ENCODE measurements at places on chromosomes 7 and 10.

- H3K36me3 ChIP-seq = no peaks in the 10 kb centered on the region
- no peak for DNase-seq
- H3K27ac ChIP-seq = no peak overlapping the region
- peaks cover 8% of the 10 kb centered on the region for H3K27me3 ChIP-seq
- no peak overlapping the region for H3K4me3 ChIP-seq
- H3K4me1 ChIP-seq = no peaks in the 10 kb centered on the region
These were observed 97.6 kb downstream of the SEM1 start for GRCh38 chr7:96612034-96612433.

GRCh38 chr7:133358708-133359107 lies 105.8 kb downstream of the EXOC4 start:
- peaks cover 25% of the 10 kb centered on the region for H3K36me3 ChIP-seq
- H3K27me3 ChIP-seq = no peaks in the 10 kb centered on the region
- no peak overlapping the region for H3K4me3 ChIP-seq
- H3K4me1 ChIP-seq = peaks cover 6% of the 10 kb centered on the region
- DNase-seq = no peak

DNA sequence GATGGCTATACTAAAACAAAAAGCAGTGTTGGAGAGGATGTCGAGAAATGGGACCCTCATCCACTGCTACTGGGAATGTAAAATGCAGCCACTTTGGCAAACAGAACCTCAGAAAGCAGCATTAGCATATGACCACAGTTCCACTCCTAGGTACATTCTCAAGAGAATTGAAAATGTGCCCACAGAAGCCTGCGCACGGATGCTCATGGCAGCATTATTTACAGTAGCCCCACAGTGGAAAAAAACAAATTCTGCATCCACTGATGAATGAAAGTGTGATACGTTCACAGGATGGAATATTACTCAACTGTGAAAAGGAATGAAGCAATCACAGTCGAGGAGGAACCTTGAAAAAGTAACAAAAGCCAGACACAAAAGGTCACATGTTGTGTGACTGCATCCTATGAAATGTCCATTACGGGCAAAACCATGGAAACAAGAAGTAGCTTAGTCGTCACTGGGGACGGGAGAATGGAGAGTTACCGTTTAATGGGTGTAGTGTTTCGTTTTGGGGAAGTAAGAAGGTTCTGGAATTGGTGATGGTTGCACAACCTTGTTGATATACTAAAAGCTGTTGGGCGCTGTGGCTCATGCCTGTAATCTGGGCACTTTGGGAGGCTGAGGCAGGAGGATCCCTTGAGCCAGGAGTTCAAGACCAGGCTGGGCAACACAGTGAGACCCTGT lies 2.5 kb upstream of the UPK3B start:
- H3K4me1 ChIP-seq = no peaks in the 10 kb centered on the region
- no peak overlapping the region for H3K27ac ChIP-seq
- DNase-seq = no peak
- H3K4me3 ChIP-seq = no peak overlapping the region
- H3K27me3 ChIP-seq = no peaks in the 10 kb centered on the region

DNA sequence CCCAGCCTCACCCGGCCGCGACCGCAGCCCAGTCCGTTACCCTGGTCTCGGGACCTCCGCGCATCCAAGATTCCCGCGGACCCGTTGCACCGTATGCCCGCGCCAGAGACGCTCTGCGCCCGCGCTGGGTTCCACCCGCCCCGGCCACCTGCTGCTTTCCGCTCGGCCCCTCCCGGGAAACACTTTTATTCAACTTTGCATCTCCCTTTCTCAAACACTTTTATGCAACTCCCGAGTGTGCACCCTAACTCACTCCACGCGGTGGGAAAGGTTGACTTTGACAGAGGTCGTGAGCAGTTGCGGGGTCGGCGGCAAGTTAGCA lies at the start of gene ODAD2:
ODAD2 (minus strand) TSS at position 126 of the 322 bp plus-strand sequence. CDS start 3,937 bp downstream, outside the sequence.
- H3K4me1 ChIP-seq = peaks cover 10% of the 10 kb centered on the region
- peak within 1 kb of the TSS; percentile 7 for H3K27ac ChIP-seq
- H3K36me3 ChIP-seq = no peaks in the 10 kb centered on the region
- H3K4me3 ChIP-seq = peak within 1 kb of the TSS; percentile 72
- peaks cover 34% of the 10 kb centered on the region for H3K27me3 ChIP-seq

DNA sequence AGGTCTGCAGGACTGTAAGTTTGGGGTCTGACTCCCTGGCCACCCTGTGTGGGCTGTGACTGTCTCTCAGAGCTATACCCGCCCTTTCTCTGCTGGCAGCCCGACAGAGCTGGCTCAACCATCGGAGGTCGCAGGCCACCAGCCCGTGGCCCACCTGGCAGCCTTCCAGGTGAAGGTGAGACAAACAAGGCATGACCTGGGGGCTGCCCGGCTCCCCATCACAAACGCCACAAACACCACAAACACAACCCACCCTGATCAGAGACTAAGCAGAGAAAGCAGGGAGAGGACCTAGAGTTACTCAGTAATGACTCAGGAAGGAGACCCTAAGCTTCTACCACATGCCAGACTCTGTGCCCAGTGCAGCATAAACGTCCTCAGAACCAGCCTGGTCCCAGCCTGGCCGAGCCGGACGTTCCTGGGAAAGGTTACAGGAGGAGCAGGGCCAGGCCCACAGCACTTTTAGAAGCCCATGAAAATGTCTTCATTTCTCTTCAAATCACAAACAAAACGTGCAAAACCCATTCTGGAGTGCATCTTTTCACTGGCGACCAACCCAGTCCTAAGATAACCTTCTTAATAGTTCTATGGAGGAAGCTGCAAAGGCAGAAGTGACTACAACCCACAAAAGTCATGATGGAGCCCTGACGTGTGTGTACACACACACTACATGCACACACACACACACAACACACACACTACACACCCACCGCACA lies 66.8 kb downstream of the MKI67 start:
- no peak overlapping the region for H3K27ac ChIP-seq
- H3K36me3 ChIP-seq = peaks cover 42% of the 10 kb centered on the region
- peaks cover 41% of the 10 kb centered on the region for H3K4me1 ChIP-seq
- H3K4me3 ChIP-seq = no peak overlapping the region
- DNase-seq = no peak
- no peaks in the 10 kb centered on the region for H3K27me3 ChIP-seq

DNA sequence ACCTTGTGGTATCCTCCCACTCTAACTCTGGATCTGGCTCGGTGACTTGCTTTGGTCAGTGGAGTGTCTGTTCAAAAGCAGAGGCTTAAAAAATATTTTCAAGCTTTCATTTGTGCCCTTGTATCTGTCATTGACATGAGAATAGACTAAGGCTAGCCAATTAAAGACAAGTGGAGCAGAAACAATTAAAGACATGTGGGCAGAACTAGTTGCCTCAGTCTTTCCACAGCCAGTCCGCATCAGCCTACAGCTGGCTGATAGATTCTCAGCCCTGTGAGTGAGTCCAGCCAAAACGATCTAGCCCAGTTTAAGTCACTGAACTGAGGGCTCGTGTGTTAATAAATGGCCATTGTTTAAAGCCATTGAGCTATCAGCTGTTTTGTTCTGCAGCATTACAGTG lies 185.2 kb upstream of the DGKB start:
- DNase-seq = no peak
- no peaks in the 10 kb centered on the region for H3K36me3 ChIP-seq
- no peaks in the 10 kb centered on the region for H3K4me1 ChIP-seq
- no peaks in the 10 kb centered on the region for H3K27me3 ChIP-seq
- H3K27ac ChIP-seq = no peak overlapping the region

GRCh38 chr7:155509725-155510551 lies 36.4 kb downstream of the CNPY1 start:
- H3K4me1 ChIP-seq = peaks cover 24% of the 10 kb centered on the region
- peaks cover 73% of the 10 kb centered on the region for H3K27me3 ChIP-seq
- DNase-seq = peak; percentile 27
- peak overlapping the region; percentile 59 for H3K4me3 ChIP-seq

- no peak overlapping the region for H3K27ac ChIP-seq
- DNase-seq = no peak
- peaks cover 2% of the 10 kb centered on the region for H3K4me1 ChIP-seq
- peaks cover 16% of the 10 kb centered on the region for H3K27me3 ChIP-seq
- no peaks in the 10 kb centered on the region for H3K36me3 ChIP-seq
- H3K4me3 ChIP-seq = peak overlapping the region; percentile 36
These were observed 133.8 kb upstream of the ZNF92 start for GRCh38 chr7:65239707-65240352.
